Stromal cell of bone marrow (primary cell): ENCODE measurements at places on chromosomes 2 and 18.

DNA sequence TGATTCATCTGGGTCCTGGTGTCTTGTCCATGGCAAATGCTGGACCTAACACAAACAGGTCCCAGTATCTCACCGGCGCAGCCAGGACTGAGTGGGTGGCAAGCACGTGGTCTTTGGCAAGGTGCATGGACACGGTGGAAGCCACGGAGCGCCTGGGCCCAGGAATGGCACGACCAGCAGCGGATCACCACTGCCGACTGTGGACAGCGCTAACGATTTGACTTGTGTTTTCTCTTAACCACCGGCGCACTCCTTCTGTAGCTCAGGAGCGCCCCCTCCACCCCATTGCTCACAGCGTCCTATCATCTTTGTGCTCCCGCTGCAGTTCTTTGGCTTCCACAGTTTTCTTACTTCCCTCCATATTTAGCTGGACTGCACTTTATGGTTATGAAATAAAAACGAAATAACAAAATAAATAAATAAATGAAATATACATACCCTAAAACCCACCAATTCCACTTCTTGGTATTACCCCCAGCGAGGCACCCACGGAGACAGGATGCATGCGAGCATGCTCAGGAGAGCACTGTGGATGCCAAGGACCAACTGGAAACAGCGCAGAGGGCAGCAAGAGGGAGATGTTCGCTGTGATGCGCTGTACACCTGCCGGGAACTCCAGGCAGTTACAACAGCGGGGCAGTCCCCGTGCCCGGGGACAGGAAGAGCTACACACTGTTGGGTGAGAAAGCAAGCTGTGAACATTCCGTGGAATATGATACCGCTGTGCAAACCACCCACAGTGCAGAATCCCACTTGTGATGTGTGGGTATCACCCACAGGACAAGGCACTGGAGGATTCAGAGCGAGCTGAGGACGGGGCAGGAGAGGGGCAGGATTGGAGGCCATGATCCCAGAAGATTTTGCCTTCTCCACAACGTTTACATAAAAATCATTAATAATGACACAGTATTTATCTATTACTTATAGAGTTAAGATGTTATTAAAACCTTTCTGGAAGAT lies 7.0 kb upstream of the CIDEA start:
- no peak for DNase-seq

- peak; percentile 64 for DNase-seq
Observed at GRCh38 chr2:36352701-36353100, 2.9 kb upstream of the CRIM1 start.

DNA sequence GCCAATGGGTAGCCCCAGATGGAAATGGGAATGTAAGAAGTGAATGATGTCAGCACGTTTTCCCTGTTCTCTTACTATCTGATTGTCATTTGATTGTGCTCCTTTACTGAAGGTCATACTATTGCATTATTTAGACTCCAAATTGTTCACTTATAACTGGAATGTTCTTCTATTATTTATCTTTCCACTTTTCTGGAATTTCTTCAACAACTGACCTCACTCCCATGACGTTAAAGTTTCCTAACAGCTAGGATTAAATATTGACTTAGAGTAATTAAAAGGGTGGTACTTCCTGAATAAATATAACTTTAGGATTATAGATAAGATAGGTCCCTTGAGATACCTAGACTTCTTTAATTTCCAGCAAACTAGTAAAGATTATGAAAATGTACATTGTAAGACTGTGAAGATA lies 10.9 kb upstream of the GULP1 start:
- no peak for DNase-seq

- DNase-seq, result no peak
Observed at GRCh38 chr2:150271952-150272802, 215.3 kb downstream of the RND3 start.

DNA sequence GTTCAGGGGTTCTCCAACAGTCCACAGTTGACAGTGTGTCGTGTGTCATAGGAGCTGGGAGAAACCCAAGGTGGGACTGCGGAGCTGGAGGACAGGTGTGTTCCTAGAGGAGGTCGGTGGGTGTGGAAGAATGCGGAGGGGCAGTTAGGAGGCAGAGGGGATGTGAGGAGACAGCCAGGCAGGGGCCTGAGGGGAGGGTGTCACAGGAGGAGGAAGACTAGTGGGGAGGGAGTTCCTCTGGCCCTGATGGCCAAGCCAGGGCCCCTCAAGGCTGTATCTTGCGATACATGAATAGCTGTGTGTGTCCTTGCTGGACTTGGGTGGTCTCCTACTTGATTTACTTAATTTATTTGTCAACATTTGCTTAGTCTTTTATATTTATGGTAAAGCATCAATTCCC lies 519.6 kb upstream of the HS6ST1 start:
- no peak for DNase-seq

- DNase-seq, result peak; percentile 29
Observed at GRCh38 chr2:19702267-19702666, 199.5 kb downstream of the TTC32 start.

DNA sequence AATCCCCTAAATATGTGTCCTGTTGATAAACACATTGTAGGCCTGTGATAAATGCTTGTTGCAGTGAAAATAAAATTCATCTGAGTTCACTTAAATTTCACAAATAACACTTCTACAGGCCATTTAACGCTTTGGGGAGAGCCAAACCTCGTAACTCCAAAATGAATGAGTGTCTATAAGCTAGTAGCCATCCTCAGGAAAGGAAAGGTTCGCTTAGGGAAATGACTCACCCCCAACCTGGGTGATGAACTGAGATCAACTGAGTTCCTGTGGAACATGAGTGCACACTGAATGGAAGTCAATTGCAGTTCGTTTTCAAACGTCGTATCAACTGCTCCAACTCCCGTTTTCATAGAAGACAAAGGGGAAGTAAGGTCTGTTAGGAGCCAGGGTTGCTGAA lies 527.6 kb upstream of the ID2 start:
- DNase-seq, result no peak

- DNase-seq, result no peak
Observed at GRCh38 chr2:195538937-195539336, 118.1 kb upstream of the SLC39A10 start.

DNA sequence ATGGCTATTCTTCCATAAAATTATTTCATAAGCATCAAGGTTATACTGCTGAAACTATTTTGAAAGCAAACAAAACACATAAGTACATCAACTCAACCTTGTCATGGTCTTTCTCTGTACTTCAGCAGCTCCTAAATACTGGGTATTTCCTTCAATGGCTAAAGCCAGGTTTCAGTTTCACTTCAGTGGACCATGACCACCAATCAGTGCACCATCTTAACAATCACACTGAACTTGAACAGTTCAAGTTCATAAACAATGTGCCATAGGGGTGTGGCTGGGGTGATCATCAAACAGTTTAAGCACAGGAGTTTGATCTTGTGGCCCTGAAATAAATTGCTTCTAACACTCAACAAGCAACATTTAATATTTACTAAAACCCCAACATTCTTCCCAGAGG lies 124.1 kb upstream of the FIGN start:
- DNase-seq, result no peak

GRCh38 chr18:610214-610928 lies 13.6 kb downstream of the CLUL1 start:
- DNase-seq, result no peak

- DNase-seq, result peak; percentile 94
Observed at GRCh38 chr2:39875182-39875913, 96.3 kb upstream of the THUMPD2 start.

DNA sequence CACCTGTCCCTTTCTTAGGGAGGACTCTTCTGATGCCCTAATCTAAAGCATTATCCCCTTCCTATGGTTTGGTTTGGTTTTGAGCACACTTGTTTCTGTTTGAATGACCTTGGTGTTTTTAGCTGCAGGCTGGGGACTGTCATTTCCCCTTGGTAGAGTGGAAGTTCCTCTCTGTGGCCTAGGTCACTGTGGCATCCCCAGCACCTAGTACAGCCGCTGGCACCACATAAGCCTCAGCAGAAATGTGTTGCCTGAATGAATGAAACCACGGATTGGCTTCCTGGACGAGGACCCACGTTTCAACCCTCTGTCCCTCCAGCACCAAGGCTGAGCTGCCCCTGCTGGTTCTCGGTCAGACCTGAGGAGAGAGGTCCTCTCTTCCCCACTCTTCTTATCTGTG lies 159.9 kb downstream of the CTIF start:
- no peak for DNase-seq

DNA sequence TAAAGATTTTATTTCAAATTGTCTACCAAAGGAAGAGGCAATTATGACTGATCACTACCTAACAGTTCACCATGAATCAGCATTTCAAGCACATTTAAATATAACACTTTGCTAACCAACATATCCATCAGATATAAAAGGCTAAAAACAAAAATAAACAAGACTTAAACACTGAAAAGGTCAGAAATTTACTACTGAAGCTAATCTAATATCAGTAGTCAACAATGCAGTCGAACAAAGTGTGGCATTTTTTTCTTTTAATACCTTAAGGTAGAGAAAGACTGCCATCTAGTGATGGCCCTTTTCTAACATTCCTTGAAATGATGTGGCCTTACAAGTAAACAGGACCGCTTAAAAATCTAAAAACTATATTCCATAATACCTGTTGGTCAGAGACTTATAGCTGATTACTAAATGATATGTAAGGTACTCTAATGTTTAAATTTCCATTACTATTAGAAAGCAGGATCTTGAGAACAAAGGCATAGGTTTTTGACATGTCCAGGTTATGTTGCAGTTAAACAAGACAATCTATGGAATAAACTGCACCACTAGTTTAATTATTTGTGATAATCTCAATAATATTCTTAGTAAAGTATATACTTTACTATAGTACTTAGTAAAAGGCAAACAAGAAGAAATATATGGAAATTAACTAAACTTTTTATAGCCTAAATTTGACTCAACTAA lies 80.0 kb downstream of the EXOC6B start:
- peak; percentile 45 for DNase-seq

- peak; percentile 67 for DNase-seq
Observed at GRCh38 chr2:19574778-19575260, 216.4 kb upstream of the OSR1 start.

GRCh38 chr2:143399631-143400069 lies 270.4 kb downstream of the ARHGAP15 start:
- DNase-seq, result no peak

DNA sequence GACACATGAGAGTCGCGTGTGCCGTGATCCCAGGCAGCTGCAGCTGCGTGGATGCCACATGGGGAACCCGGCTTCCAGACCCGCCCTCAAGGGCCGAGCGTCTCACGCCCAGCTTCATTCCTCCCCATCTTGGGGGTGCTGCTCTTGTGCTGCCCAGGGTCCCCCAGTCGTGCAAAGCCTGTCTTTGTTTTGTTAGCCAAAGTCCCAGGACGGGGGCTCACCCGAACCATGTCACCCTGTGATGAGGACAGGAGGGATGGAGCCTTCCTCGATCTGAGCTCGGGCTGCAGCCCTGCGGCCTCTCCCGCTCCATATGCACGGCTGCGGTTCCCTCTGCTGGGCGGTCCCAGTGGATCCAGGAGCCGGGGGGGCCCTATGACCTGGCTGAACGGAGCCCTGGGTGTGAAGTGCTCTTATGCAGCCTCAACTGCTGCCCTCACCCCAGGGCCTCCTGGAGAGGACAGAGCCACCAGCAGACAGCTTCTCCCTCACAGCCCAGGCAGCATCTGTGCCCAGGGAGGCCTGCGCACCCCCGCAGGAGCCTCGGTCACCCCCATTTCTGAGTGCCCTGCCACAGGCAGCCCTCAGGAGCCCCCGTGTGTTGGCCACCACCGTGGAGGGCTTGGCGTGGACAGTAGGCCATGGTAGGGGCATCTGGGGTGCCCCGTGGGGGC lies 99.0 kb upstream of the CTDP1 start:
- DNase-seq, result no peak

DNA sequence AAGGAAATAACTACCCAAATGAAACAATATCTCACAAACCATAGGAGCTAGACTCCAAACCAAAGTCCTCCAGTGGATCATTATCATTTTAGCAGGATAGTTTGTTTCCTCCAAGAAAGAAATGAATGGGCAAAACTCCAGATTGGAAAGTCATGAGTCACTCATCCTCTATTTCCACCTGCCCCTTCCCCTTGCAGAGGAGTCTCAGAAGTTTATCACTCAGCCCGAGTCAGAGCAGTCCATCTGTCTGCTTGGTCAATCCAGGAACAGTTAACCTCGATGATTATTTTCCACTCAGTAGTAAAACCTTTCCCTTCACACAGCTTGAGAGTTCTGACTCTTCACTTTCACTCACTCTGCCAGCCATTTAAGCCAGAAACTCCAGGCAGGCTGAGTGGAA lies 462.2 kb downstream of the BCL11A start:
- DNase-seq, result no peak

- peak; percentile 58 for DNase-seq
Observed at GRCh38 chr2:229901819-229902218, 20.0 kb downstream of the TRIP12 start.

GRCh38 chr2:186533717-186534116 lies 47.7 kb downstream of the ZC3H15 start:
- no peak for DNase-seq

DNA sequence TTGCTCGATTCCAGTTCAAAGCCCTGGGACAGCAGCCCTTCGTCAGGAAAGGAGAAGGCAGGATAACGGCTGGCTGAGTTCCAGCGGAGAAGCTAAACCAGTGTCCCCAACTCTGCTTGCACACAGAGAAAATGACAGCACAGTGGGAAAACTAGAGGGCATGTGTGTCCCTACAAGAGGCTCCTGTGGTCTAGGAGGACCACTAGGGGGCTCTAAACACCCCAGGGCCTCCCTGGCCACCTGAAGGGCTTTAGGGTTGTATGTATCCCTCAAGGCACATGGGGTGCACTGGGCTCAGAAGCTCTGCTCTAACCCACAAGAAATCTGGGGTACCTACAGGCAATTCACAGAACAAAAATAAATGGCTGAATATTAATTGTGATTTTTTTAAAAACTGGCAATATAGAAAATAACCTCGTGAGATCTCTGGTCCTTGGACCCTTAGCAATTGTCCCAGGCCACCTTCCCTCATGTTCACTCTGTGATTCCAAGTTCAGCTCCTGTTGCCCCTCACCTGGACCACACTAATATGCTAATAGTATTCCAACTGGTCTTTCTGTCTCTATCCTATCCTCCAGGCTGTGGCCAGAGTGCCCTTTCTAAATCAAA lies 17.5 kb downstream of the STAT1 start:
- DNase-seq, result no peak

- no peak for DNase-seq
Observed at GRCh38 chr2:236321415-236321814, 57.2 kb upstream of the ASB18 start.
